Stimulated activated CD4-positive, alpha-beta T cell treated with anti-CD3 and anti-CD28 coated beads, Interleukin-15, amount 100 ng/mL, for 1 hour (primary cell): ENCODE measurements at places on chromosomes 1 and 21.

DNA sequence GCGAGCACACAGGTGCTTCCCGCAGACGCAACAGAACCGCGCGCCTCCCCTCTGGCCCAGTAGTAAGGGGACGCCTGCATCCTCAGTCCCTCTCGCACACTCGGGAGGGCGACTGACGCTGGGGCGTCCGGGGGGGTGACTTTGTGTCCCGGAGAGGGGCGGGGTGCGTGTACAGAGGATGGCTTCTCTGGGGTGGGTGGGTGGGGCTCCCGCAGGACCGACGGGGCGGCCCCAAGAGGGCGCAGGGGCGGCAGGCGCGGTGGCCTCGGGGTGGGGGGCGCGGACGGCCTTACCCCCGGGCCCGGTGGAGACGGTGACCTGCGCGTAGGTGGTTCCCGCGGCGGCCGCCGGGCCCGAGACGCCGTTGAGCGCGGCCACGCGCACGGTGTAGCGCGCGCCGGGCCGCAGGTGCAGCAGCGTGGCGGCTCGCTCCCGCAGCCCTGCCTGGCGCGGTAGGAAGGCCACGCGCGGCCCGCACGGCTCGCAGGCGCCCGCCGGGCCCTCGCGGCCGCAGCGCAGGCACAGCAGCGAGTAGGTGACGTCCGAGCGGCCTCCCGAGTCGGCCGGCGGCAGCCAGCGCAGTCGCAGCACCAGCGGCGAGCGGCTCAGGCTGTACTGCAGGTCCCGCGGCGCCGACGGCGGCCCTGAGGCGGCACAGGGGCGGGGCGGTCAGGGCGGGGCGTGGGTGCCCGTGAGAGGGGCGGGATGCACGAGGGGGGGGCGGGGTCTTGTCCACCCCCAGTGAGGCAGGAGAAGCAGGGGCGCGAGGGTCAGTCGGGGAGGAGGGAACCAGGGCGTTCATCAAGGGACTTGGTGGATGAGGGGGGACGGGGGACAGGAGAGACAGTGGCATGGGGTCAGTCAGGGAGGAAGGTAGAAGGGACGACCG lies 12.1 kb downstream of the EPHA10 start:
- no peak for DNase-seq

- DNase-seq: no peak
Observed at GRCh38 chr1:13893409-13893821, 193.4 kb downstream of the PRDM2 start.

DNA sequence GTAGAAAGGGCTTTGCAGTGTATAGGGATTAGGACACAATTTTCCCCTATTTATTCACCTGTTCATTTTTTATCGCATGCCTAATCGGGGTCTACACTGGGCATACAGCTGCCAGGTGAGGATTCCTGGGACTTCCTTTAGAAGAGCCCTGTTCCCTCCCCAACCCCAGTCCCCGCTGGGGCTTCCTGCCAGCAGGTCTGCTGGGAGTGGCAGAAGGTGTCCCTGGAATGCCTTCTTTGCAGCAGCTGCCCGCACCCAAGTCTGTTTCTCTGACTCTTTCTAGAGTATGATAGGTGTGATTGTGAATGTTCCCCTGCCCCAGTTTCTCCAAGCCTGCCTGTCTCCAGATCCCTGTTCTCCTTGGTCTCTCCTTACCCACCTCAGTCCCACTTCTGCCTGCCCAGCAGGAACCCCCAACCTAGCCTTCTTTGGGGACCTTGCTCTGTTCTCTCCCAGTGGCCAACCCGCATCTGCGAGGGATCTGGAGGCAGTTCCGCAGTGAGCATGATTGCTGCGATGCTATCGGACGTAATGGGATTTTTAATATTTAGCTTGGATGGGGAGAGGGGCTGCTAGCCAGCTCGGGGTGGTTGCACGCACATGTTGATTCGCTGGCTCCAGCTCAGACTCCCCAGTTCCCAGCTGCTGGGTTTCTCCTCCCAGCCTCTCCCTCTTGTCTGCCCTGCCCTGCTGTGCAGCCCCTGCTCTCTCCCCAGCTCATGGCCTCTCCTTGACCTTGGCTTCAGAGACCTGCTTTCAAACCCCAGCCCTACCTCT lies 79.8 kb downstream of the EPHB2 start:
- DNase-seq: no peak

DNA sequence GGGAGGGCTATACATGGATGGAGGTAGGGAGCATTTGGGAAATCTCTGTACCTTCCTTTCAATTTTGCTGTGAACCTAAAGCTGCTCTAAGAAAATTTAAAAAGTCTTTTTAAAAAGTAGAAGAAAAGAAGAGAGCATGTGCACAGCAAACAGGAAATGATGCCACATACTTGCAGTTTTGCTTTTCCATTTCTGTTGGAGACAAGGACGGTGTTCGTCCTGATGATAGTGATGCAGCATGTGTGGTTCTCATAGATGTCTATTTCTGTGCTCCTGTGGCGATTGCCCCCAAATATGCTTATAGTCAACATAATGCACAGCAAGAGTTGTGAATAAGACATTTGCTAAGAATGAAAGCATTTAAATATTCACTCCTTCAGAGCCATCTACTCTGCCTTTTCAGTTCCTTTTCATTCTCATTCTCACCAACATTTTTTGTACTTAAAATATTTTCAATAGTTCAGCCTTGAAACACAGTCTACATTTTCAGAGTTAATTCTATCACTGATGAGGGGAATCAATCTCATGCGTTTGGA lies 66.6 kb downstream of the LRRC8C start:
- DNase-seq: no peak

DNA sequence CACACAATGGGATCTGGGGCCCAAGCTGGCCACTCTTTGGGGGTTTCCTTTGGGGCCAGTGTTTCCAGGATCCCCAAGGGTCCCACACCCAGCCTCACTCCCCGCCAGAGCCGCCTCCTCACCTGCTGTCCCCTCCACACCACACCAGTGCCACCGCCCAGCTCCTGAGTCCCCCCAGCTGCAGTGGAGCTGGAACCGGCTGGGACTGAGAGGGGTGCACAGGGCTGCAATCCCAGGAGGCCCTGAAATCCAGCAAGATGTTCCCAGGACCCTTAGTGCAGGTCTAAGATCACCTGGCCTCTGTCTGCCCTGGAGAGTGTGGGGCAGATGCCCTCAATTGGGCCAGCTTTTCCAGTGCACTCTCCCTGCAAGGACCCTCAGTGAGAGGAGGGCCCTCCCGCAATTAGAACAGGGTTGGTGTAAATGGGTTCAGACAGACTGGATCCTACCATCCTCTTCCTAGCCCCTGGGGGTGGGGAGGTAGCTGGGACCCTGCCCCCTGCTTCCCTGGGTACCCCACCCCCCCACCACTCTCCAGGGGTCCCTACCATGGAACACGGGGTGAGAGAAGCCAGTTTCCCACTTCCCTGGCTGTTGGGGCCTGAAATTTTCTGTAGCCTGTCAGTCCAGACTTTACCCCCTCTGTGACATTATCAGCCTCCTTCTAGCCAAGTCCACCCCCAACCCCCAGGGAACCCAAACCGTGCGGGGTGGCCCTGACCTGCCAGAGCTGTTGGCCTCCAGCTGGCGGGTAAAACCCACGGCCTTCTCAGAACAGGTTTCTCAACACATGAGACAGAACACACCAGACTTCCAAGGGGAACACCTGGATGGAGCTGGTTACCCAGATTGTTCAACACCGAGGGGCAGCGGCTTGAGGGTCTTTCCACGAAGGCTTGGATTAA lies 7.0 kb downstream of the KRTAP10-12 start:
- no peak for DNase-seq

GRCh38 chr21:38488640-38489270 lies 9.5 kb downstream of the ERG start:
- DNase-seq: no peak

GRCh38 chr1:230142608-230143210 lies 75.7 kb downstream of the GALNT2 start:
- no peak for DNase-seq

GRCh38 chr1:102241431-102242338 lies 245.0 kb upstream of the OLFM3 start:
- DNase-seq: no peak

- no peak for DNase-seq
Observed at GRCh38 chr1:219438386-219438785, 174.5 kb downstream of the ZC3H11B start.

DNA sequence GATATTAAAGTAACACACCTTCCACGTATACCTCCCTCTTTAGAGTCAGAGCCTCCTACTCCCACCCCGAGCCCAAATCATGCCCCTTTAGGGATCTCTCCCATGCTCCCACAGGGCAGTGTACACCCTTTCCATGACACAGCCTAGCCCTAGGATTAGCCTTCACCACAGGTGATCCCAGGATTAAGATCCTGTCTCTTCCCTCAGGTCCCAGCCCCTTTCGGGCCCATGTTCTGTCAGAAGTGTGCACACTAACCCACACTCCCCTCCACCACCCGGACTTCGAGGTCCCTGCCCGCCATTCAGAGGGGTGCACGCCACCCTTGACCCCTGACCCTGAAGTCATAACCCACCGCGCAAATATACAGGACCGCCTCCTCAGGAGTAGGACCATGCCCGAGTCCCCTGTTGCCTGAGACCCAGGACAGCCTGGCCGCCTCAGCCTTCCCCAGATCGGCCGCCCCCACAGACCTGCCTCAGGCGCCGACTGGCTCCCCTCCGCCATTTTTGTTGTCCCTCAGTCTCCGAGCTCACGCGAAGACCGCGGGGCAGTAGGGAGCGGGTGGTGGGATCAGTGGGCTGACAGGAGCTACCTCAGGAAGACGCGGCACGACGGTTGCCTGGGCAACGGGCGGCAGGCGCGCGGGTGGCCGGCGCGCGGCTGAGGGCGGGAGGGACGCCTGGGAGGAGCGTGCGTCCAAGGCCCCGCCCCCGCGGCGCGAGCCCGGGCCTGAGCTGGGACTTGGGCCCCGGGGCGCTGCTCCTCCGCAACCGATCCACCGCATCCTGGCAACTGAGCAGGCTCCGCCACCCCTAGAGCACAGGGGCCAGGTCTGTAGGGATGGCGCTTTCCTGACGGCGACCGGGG lies at the start of gene AGBL4:
TSS of gene AGBL4 (minus strand) at position 663 of the 868 bp plus-strand sequence.
- no peak for DNase-seq

DNA sequence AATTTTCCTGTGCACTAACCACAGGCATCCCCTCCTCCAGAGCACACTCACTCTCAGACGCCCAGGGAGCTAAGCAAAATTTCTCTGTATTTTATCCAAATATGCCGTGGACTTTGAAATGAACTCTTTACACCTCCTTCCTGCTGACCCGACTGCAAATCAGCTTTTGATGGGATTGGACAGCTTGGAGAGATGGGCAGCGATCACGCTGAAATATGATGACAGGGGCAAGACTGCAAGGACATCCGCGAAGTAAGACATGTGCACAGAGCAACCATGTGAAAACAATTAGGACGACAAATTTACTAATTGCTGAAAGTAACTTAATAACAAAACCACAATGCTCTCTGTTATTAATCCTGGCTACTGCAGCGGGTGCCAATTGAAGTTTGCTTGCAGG lies 64.6 kb upstream of the CLDN14 start:
- DNase-seq: no peak

DNA sequence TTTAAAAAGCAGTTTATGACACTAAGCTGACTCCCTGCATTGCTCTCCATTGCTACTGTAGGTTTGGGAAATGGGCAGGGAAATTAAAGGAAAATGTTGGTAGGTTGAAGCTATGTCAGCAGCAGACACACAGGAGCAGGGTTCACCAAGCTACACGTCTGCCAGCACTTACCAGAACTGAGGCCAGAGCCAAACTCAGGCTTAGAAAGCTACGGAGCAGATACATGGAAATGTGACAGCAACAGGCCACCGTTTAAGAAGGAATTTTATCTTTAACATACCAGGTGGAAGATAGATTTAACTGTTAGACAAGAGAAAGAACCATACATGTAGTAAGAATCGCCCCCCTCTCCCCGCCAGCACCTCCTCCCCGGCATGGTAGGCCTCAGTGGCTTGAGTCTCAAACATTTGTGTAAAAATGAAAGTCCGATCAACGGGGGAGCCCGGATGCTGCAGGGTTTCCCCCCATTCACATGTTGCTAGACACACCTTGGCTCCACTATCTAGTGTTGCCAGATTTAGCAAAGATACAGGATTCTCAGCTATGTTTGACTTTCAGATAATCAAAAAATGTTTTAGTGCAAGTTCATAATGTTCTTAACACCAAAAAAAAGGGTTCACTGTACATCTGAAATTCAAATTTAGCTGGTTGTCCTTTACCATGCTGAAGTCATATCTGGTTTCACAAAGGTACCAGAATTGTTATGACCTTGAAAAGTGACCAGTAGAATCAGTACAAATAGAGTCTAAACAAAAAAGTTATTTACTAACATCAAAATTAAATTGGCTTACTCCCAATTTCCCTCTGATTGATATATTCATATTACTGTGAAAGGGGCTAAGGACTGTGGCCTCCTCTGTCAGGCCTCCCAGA lies 6.7 kb downstream of the OR2T11 start:
- no peak for DNase-seq

DNA sequence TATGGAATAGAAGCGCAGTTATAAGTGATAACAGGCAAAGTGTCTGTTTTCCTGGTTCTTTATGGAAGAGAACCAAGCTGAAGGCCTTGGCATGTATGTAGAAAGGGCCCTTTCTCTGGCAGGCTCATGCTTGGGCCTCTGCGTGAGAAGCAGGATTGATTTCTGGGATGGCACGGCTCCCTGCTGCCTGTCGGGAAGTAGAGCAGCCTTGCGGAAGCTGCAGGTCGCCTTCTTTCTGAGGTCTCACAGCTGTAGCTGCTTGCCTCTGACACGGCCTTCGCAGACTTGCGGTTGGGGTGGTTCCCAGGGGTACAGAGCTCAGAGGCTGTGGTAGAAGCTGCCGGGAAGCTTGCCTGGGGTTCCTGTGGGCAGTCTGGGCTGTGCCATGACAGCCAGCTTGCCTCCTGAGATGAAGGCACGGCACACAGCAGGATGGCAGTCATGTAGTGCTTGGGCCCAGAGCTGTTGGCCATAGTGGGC lies 39.4 kb downstream of the TRAPPC10 start:
- no peak for DNase-seq

GRCh38 chr1:215243345-215244054 lies 161.0 kb downstream of the KCNK2 start:
- no peak for DNase-seq

GRCh38 chr1:162988869-162989268 lies 80.3 kb upstream of the RGS4 start:
- no peak for DNase-seq

GRCh38 chr1:220550811-220551399 lies 23.0 kb downstream of the MARK1 start:
- DNase-seq: no peak

DNA sequence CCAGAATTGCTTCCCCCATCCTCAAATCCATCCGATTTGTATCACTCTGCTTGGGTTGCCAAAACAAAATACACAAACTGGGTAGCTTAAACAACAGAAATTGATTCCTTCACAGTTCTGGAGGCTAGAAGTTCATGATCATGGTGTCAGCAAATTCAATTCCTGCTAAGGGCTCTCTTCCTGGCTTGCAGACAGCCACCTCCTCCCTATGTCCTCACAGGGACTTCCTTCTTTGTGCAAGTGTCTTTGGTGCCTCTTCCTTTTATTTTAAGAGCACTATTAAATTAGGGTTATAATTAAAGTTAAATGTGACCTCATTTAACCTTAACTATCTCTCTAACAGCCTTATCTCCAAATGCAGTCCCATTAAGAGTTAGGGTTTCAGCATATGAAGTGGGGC lies 112.8 kb downstream of the PLPP3 start:
- no peak for DNase-seq

DNA sequence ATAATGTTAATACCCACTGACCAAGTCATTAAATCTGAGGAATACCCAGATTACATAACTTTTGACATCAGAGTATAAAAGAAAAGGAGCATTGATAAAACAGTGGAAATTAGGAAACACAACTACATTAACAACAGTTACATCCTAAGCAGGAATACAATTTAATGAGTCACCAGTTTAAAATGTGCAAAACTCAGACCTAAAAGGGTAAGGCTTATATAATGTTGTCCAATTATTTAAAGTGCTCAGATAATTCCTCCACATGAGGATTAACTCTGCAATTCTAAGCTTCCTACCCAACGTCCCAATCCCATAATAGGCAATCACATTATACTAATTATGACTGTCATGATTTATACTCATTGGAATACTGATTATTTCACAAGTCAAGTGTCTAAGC lies 50.5 kb downstream of the ABL2 start:
- no peak for DNase-seq
